Regular cardiac myocyte (primary cell): ENCODE measurements at places on chromosomes 6 and 20. TPM values are rescaled to one million over a fixed set of nuclear protein-coding genes. Genes with fewer than 3 reads are reported as not detected.

CAPN11 gene
- under 0.01 TPM in 1 of 2 replicates, not detected in the other for total RNA-seq

BTNL2 gene
- not detected in 2 replicates for total RNA-seq

LST1 gene
- total RNA-seq: not detected in 2 replicates

PHF3 gene
- 34.3 and 60.6 TPM in 2 replicates for total RNA-seq

SLC22A3 gene
- 1.7 and 2.3 TPM in 2 replicates for total RNA-seq

BPIFB6 gene
- not detected in 2 replicates for total RNA-seq

SLC17A9 gene
- 7.9 and 21.9 TPM in 2 replicates for total RNA-seq

OR12D3 gene
- total RNA-seq: not detected in 2 replicates

POU5F1 gene
- 0.38 and 3.4 TPM in 2 replicates for total RNA-seq

DDX43 gene
- total RNA-seq: 0.56 and 1.2 TPM in 2 replicates

PRND gene
- total RNA-seq: not detected in 2 replicates

OPN5 gene
- not detected in 2 replicates for total RNA-seq

DAAM2 gene
- 36.9 and 37.4 TPM in 2 replicates for total RNA-seq

AKAP7 gene
- total RNA-seq: 8.6 and 23.7 TPM in 2 replicates

ZNF165 gene
- total RNA-seq: 0.38 and 0.56 TPM in 2 replicates

TRIM10 gene
- total RNA-seq: under 0.01 TPM in 1 of 2 replicates, not detected in the other

TNFRSF6B gene
- 2.7 and 8.7 TPM in 2 replicates for total RNA-seq

FAM217A gene
- not detected in 2 replicates for total RNA-seq

CST2 gene
- total RNA-seq: 6.9 and 38.1 TPM in 2 replicates

SNAP91 gene
- not detected in 2 replicates for total RNA-seq

GABRR1 gene
- not detected in 2 replicates for total RNA-seq

MYCT1 gene
- total RNA-seq: 19.7 and 22.2 TPM in 2 replicates

HSPA12B gene
- total RNA-seq: 0.28 TPM in 1 of 2 replicates, not detected in the other

POLR3F gene
- total RNA-seq: 17.8 and 19.4 TPM in 2 replicates

C6orf141 gene
- total RNA-seq: 0.28 TPM in 1 of 2 replicates, not detected in the other

FERMT1 gene
- total RNA-seq: 3.4 and 6.3 TPM in 2 replicates

SMOC2 gene
- total RNA-seq: 0.28 TPM in 1 of 2 replicates, not detected in the other

PPP1R14C gene
- 0.38 and 2.5 TPM in 2 replicates for total RNA-seq

PROCR gene
- 85.3 and 244 TPM in 2 replicates for total RNA-seq

F13A1 gene
- total RNA-seq: not detected in 2 replicates

KCNK5 gene
- total RNA-seq: not detected in 2 replicates

OXT gene
- not detected in 2 replicates for total RNA-seq

FLRT3 gene
- 0.58 and 1.1 TPM in 2 replicates for total RNA-seq

PRRT1 gene
- total RNA-seq: 0.28 TPM in 1 of 2 replicates, not detected in the other

IDH3B gene
- 55.2 and 84.7 TPM in 2 replicates for total RNA-seq

SMLR1 gene
- total RNA-seq: 0.19 TPM in 1 of 2 replicates, not detected in the other

ARFGAP1 gene
- total RNA-seq: 71.6 and 77.8 TPM in 2 replicates

BPIFB1 gene
- total RNA-seq: not detected in 2 replicates

SMPD2 gene
- total RNA-seq: 7.7 and 9.0 TPM in 2 replicates

OR2B6 gene
- total RNA-seq: not detected in 2 replicates

AK9 gene
- 4.2 and 10.1 TPM in 2 replicates for total RNA-seq

SEL1L2 gene
- total RNA-seq: not detected in 2 replicates

DEFB129 gene
- not detected in 2 replicates for total RNA-seq
